Hindlimb muscle (tissue), 1 donor: ENCODE measurements at places on chromosomes 6 and 20.

GRCh38 chr20:58568126-58568482 is 52.9 kb upstream of the APCDD1L start:
- DNase-seq: peak; percentile 60

DNA sequence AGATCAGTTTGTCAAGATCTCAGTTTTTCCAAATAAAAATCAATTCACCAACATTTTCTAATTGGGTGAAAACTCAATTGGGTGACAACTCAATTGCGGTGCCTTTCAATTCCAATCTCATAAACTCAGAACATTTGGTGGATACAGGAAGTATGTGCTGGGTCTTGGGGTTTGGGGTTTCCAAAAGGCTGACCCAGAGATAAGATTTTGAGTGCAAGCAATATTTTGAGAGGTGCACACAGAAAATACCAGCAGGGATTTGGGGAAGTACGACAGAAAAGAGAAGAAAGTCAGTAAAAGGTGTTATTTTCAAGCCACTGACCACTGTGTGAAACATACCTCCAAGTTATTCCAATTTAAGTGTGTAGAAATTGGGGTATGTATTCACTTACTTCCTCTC is 258.0 kb downstream of the PHACTR1 start:
- DNase-seq: no peak

DNA sequence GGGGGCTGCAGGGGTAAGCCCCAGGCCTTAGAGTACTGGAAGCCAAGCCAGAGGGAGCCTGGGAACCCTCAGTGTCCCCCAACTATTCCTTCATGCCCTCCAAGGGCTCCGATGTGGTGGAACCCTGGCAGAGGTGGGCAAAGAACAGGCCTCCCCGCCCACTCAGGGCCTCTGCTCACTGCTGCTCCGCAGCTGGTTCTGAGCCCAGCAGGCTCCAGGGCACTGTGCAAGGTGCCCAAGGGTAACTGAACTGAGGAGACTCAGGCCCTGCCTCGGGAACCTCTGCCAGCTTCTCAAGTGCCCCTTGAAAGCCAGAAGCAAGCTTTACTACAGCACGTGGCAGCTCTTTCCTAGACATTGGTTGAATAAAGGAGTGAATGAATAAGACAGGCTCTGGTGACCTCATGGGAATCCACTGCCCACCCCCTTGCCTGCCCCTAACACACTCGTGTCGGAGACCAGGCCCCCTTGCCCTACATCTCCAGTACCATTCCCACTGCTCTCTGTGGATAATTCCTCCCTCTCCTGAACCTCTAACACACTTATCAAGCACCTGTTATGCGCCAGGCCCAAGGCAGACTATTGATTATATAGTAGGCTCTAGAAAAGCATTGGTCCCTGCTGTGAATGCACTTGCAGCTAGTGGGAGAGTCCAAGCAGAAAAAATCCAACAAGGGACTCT is 55.0 kb downstream of the TOX2 start:
- no peak for DNase-seq

DNA sequence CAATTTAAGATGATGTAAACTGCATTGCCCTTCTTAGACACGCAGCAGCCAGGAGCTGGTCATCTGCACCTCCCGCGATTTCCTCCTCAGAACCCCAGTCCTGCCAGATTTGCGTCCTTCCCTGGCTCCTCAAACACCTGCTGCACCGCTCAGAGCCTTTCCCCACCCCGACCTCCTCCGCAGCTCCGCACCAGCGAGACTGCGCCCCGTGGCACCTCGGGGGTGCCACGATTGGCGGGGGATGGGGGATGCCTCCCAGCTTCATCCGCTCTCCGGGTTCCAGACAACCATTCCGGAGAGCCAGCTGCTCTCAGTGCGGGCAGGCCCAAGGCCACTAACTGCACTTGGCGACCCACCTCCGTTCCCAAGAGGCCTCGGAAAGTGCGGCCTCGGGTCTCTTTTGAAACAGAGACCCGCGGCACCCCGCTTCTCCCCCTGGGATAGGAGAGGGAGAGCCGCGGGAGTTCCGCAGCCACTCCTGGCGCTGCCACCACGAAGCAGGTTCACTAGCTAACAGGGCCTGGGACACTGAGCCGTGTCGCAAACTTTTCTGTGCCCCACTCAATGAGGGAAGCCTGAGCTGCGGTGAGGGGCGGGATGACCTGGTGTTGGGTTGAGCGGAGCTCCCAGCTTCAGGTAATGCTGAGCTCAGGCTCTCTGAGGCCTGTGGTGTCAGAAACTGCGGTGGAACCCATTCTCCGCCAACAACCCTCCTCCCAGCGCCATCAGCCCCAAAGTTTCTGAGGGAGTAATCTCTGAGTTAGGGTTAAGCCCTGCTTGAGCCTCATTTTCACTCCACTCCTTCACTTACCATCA is 7.3 kb upstream of the TFAP2A start:
- DNase-seq: no peak

- DNase-seq: no peak
Measured at GRCh38 chr6:167044696-167045095, 45.5 kb downstream of the CEP43 start.

DNA sequence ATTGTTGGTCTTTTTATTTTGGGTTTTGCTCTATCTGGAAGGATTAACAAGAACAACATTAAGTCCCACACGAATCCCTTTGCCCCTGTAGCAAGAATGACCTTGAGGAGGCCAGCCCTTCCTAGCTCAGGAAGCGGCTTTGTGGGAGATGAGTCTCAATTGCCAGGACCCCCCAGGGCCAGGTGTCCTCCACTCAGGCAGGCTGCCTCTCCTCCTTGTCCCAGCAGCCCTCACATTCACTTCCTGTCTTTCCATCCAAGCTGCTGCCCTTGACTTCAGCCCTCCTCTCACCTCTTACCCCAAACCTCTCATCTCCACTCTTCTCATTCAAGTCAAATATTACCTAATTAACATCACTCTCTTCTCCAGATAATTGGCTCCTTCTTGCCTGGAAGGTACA is 22.6 kb upstream of the SYNDIG1 start:
- DNase-seq: no peak

DNA sequence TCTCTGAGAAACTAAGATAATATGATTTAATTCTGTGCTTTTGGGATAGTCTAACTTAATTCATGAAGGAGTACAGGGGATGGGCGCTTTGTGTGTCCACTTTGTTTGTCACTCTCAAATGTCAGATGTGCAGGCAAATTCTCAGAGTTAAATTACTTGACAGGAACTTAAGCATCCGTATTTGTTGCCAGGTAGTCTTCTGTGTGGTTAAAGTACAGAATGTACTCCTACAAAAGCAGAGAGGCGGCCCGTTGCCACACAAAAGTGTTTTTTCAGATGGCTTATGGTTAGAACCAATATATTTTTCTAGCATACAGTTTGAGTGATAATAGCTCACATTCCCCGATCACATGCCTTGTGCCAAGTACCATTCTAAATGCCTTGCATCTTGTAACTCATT is 234.4 kb downstream of the LAMA2 start:
- no peak for DNase-seq
